ENCODE measurements at places on chromosomes 3 and 15.

DNA sequence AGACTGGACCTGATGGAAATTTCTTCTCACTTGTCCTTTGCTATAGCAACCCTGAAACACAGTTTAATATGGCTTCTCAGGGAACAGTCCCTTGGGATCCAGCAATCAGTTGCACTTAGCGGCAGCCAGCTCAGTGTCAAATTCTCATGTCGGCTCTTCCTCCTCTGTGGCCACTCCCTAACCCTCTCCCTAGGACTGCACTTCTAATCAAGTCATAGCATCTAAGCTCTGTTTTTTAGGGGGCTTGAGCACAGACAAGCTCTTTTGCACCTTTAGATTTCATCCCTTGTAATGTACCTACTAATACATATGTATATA is 250.5 kb upstream of the TLE3 start:
- no peak for DNase-seq

DNA sequence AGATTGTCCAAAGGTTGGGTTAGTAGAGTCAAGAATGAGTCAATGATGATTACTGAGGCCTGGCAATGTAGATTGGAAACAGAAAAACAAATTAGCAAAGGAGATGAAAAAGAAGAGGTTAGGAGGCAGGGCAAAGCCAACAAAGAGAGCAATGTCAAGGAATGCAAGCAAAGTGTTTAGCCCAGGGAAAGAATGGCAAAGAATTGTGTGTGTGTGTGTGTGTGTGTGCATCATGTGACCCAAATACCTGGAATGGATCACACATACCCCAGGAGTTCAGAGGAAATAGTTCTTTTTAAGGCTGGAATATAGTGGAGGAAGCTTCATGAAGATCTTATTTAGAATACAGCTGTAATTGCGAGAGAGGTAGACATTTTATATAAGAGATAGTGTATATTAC is 831.7 kb upstream of the ARPP21 start:
- DNase-seq = no peak

DNA sequence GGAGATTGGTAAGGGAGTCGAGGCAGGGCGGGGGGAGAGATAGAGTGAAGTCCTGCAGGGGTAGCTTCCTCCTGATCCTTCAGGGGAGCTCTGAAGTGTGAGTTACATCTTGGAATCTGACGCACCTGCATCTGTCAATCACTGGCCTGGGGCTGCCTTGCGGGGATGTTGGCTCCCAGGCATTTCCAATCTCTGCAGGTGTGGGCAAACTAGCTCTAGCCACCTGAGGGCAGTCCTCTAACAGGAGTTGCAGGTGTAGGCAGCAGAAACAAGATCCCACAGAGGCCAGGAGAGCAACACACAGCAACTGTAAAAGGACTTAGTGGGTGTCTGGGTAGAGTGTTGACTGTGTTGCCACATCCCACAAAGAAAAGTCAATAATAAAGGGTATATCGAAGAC is 63.6 kb downstream of the ZNF621 start:
- DNase-seq = no peak

GRCh38 chr3:151067158-151067557 is 18.3 kb upstream of the MED12L start:
- no peak for DNase-seq

DNA sequence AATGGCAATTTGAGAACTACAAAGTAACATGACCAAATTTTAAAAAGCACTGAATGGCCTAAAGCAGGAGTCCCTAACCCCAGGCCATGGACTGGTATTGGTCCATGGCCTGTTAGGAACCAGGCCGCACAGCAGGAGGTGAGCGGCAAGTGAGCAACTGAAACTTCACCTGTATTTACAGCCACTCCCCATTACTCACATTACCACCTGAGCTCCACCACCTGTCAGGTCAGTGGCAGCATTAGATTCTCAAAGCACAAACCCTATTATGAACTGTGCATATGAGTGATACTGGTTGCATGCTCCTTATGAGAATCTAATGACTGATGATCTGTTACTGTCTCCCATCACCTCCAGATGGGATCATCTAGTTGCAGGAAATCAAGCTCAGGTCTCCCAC is 48.8 kb downstream of the SENP7 start:
- DNase-seq = no peak

DNA sequence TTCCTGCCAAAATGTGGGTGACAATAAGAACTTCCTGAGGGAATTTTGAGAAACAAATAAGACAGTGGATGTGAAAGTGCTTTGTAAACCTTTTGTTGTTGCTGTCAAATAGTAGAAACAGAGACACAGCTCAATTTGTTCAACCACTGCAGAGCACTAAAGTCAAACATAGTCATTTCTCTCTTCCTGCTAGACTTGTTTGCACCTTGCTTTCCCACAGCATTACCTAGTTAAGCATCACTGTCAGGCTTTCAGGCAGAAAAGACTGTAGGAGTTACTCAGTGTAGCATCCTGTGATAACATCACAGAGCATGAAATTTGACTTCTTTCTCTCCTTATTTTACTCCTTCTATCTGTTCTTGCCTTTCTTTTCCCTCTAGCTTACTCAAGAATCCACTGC is 27.1 kb downstream of the SLC12A1 start:
- no peak for DNase-seq

DNA sequence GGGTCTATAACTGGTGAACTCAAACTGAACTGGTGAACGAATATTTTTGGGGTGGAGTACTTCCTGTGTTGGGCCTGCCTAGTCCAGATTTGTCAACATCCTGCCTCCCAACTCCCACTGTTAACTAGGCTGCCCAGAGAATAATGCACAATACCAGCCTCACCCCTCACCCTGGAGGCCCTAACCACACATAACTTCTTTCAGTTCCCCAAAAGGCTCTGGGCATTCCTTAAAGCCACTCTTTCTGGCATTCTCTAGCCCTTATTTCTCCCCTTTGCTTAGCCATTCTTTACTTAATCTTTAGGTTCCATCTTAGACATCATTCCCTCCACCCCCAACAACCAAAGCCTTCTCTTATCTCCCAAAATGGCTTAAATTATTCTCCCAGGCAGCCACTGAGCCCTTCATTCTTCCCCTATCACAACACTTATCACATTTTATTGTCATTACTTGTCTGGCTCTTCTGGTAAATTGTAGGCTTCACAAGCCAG is 9.1 kb upstream of the SEC11A start:
- no peak for DNase-seq

GRCh38 chr3:148128136-148128535 is 569.6 kb upstream of the AGTR1 start:
- no peak for DNase-seq
